ENCODE measurements at places on chromosomes 11 and 22.

GRCh38 chr11:60866911-60867870 lies at the start of gene ZP1:
Gene ZP1 (plus strand): TSS chr11:60867542. CDS start chr11:60867562, 20 bp downstream.
- DNase-seq: no peak

- DNase-seq: no peak
These were observed 27.5 kb downstream of the CLPB start for GRCh38 chr11:72406540-72407527.

DNA sequence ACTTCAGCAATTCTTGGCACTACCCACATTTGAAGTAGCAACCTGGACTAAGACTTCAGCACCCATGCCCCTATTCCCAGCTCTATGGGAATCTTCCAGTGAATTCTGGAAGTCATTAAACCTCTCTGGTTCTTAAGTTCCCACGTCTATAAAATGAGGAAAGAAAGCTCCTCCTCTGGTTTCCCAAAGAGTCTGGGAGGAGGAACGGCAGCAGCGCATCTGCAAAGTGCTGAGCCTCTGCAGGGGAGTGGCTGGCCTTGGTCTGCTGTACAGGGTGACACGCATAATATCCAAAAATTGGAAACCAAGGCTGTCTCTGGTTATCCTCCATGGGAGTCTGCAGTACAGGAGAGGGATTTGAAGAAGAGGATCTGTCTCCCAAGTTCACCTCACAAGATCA lies 73.6 kb upstream of the TP53I11 start:
- DNase-seq: no peak

GRCh38 chr11:6390718-6391469 lies 620 bp downstream of the SMPD1 start:
- no peak for DNase-seq

GRCh38 chr22:42622061-42622710 lies 7.5 kb upstream of the POLDIP3 start:
- no peak for DNase-seq

- no peak for DNase-seq
These were observed 82.3 kb downstream of the RASSF10 start for GRCh38 chr11:13091373-13091772.

GRCh38 chr11:56994532-56994931 lies 5.8 kb downstream of the OR5AK2 start:
- no peak for DNase-seq

- no peak for DNase-seq
These were observed 19.4 kb downstream of the KCNJ5 start for GRCh38 chr11:128910576-128910975.

- DNase-seq: no peak
These were observed 25.0 kb upstream of the IGLL1 start for GRCh38 chr22:23604939-23605712.

DNA sequence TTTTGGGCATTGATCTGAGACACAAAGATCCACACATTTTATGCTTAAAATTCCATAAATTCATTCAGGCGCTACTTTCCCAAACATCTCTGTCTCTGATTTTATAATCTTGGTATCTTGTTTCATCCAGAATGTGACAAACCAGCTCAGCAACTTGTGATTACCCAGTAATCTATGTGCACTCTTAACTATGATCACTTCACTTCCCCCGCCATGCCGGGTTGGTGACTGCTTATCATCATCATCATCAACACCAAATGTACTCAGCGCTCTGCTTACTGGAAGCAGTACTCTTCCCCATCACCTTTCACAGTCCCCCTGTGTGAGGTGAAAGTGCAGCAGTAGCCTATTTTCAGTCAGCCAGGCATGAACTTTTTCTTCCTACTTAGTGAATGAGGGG lies 15.2 kb upstream of the MMP7 start:
- DNase-seq: no peak

GRCh38 chr11:284105-285020 lies 4.6 kb upstream of the PGGHG start:
- no peak for DNase-seq

Measured in activated T-helper 9 cell treated with anti-CD3 and anti-CD28 coated beads, Interleukin-2, amount 50 U/mL, for 16 hours (primary cell).